Activated CD4-positive, alpha-beta T cell treated with anti-CD3 and anti-CD28 coated beads, Interleukin-2, amount 50 U/mL, for 4 hours (primary cell): ENCODE measurements at places on chromosomes 6 and 20.

DNA sequence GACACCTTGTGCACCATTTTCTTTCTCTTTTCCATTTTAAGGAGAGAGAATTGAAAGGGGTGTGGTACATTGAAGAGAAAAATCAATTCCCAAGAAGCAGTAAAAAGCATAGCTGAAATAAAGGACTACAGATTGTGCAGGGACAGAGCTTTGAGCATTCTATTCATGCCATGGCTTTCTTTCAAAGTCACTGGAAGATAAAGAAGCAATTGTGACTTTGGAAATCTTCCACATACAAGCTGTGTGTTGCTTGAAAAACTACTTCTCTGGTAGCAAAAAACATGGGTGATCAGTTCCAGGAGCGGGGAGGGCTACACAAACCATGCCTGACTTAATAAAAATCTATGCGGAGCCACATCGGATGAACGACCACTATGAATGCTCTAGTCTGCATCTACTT is 230.2 kb upstream of the THEMIS start:
- no peak for DNase-seq

DNA sequence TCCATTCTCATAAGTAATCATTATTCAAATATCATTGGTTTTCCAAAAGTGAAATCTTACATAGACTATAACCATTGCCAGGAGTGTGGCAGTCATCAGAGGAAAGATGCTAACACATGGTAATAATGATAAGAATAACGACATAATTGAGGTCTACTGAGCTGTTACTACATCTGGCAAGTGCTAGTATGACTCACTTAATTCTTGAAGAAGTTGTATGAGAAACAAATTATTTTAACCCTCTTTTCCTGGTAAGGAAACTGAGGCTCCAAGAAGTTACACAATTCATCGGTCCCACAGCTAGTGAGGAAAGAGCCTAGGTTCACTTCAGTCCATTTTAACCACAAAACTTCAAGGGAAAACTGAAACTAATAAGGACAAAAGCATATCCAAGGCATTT is 335.6 kb upstream of the BTBD3 start:
- no peak for DNase-seq

DNA sequence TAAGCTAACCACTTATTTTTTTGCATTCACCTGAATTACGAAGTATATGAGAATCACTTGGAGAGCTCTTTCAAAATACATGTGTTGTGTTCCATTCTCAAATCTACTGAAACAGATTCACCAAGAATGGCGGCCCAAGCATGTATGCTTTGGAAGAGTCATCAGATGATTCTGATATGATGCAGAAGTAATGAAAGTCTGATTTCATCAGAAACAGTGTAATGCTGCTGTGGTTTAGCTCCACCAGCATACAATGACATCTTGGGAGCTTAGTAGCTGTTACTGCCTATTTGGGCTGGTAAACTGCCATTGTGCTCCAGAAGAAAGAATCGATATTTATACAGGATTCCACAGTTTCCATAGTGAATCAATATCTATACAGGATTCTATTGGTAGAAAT is 52.9 kb downstream of the UBR2 start:
- no peak for DNase-seq

DNA sequence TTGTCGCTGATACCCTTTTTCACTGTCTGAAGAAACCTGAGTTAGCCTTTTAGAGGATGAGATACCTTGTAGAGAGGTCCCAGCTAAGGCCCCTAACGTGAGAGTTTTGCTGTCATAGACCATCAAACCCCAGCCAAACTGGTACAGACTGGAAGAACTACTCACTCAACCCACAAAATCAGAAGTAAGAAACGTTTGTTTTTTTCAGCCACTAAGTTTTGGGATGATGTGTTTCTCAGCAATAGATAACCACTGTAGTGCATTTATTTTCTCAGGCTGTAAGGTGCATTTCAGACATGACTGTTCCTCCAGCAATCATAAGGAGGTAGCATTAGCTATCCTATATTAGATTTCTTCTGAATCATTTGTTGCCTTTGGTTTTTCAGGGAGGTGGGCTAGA is 407.3 kb upstream of the FLRT3 start:
- DNase-seq, result no peak

DNA sequence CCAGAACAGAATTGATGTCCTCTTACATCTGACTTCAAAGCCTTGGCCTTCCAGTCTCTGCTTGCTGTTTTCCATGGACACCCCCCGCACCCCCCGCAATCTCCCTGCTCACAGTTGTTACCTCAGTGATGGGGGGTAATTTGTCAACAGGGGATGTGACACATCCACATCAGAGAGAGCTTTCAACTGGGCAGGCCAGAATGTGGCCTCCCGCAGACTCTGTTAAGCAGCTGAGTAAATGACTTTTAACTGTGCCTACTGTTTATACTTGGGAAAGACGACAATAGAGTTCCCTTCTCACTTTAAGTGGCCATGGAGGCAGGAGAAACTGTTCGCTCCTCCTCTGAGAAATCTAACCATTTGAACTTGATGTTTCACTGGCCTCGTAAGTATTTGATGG is 51.0 kb downstream of the TXNDC5 start:
- DNase-seq, result no peak

DNA sequence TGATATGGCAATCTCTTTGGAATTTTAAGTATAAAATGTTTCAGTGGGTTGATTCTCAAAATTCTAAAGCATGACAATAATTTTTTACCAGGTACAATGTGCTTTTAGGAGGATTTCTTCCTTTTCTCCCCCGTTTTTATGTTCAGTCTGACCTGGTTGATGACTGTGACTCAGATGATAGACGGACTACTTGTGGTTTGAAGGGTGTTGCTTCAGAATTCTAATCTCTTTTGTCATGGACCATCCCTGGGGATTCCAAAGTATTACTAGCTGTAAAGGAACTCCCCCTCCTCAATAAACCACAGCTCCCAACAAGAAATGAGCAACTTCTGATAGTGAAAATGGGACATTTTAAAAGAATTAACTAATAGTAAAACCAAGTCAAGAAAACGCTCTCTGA is 34.9 kb upstream of the TNFAIP3 start:
- no peak for DNase-seq

DNA sequence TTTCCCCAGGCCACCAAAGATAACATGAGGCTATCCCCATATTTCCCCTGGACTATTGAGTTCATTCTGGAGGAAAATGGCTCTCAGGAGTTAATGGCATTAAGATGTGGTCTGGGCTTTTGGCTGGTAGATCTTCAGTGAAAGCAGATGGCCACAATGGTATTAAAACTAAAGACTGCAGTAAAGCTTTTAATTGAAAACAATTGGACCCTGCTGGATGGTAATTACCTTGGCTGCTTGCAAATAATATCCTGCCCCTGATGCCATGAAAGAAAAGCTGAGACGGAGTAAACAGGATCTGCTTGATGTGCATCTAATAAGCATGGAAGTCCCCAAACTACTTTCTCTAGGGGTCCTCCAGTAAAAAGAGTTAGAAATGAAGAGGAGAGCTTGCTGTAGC is 255.8 kb downstream of the QKI start:
- DNase-seq, result no peak

DNA sequence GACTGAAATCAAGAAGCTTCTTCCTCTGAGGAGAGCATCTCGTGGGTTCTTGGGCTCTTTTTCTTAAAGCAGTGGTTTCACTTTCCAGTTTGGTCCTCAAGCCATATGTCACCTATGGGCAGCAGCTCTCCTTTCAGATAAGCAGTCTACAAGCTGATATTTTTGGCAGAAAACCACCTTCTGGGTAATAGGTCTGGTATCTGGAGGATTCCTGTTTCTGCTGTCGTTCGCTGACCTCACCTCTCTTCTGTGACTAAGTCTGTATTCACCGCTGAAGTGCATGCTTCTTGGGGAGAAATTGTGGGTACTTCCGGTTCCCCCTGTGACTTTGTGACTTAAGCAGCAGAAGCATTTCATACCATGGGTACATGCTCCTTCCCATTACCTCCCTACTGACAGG is 193.6 kb downstream of the EDN1 start:
- no peak for DNase-seq

- DNase-seq, result no peak
These were observed 115.6 kb upstream of the B3GAT2 start for GRCh38 chr6:71072508-71072907.

GRCh38 chr6:23952245-23952644 is 173.8 kb upstream of the NRSN1 start:
- no peak for DNase-seq

GRCh38 chr6:123962508-123962907 is 158.8 kb downstream of the NKAIN2 start:
- no peak for DNase-seq

DNA sequence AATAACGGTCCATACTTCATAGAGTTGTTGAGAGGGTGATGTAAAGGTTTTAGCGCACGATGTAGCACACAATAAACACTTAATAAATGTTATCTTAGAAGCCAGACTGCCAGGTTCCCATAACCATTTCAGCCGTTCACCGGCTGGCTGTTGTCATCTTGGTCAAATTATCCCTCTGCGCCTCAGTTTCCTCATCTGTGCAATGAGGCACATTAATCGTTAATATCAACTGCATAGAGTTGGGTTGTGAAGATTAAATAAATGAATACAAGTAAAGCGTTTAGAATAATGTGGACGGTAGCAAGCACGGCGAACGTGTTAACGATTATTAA is 432 bp upstream of the PSMF1 start:
- no peak for DNase-seq

GRCh38 chr6:31652925-31653724 is 664 bp upstream of the BAG6 start:
- DNase-seq, result no peak

DNA sequence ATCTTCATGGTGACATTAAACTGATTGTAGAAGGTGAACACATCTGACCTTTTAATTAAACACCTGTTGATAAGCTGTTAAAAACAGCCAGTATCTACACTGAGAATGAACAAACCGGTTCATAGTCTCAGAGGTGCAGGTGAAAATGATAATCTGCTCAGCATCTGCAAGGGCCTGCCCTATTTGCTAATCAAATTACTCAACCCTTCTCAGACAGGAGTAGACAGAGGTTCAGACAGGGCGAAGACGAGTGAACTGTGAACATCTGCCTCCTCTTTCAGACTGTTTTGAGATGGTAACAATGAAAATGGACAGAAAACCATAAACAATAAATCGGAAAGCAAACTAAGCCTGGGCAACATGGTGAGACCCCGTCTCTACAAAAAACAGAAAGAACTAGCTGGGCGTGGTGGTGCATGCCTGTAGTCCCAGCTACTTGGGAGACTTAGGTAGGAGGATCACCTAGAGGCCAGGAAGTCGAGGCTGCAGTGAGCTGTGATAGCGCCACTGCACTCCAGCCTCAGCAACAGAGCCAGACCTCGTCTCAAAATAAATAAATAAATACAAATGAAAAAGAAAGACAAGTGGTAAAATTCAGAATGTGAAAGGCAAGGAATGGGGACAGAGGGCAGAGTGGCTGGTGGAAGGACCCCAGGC is 55.9 kb downstream of the NINL start:
- DNase-seq, result no peak

- DNase-seq, result no peak
These were observed 349.9 kb upstream of the FLRT3 start for GRCh38 chr20:14687313-14687712.

DNA sequence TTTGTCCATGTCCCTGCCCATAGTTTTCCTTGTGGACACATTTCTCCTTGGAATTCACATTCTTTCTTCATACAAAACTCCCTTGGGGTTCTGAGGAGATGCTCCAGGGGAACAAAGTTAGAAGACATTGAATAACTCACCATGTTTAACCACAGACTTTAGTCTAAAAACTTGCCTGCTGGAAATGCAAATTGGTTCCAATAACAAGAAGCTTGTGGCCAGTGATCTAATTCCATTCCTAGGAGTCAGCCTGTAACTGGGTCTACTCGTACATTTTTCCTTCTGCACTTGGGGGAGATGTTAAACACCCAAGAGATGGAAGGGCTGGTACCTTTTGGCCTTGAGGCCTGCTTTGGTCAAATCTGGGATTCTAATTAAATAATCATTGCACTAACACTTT is 60.2 kb downstream of the SCML4 start:
- DNase-seq, result no peak

- no peak for DNase-seq
These were observed 44.8 kb downstream of the TCP11 start for GRCh38 chr6:35096129-35096862.

DNA sequence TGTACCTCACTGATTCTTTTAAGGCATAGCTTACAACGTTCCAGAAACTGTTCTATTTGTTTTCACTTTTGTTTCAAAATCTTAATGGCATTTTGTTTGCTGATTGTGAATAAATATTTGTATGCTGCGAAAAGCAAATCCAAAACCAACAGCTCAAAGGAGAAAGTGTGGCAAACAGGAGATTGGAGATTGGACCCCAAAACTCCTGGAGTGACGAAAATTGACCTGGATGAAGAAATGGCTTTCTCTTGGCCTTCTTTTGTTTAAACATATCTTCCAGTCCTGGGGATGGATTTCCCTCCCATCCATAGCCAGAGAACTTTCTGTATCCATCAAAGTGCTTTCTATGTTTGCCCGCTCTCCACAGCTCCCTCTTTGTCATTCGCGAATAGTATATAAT is 2.8 kb upstream of the CTCFL start:
- DNase-seq, result no peak

GRCh38 chr20:21301940-21302663 is 1.0 kb upstream of the XRN2 start:
- DNase-seq, result no peak
